ENCODE measurements at places on chromosomes 3 and 15.

- DNase-seq: no peak
These were observed 108.5 kb downstream of the TJP1 start for GRCh38 chr15:29713784-29714183.

DNA sequence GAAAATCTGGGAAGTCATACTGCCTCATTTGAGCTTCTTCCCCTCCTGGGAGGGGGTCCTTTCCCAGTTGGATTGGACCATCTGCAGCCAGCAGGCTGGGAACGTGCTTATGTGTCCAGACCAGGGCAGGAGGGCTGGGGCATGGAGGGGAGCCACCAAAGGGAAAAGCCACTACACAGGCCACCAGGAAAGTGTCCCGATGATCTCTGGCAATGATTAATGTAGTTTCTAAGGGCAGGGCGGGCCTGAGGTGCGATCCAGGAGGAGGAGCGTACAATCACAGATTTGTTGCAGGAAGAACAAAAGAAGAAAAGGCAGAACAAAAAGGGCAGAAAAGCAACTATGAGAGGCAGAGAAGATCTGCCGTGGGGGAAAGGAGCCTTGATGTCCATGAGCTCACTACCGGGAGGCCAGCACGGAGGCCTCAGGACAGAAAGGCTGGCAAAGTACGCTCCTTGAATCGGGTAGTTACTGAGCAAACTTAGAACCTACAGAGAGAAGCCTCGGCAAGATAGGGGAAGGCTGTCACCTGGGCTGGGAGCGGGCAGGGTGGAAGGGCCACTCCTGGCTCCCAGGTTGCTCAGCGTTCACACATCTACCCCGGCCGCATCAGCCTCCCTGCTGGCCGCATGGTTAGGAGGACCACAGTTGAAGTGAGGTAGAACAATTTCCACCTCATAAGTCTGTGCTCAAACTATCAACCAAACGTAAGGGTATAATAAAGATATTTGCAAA, 79.5 kb upstream of the PCSK6 start:
- DNase-seq: no peak

DNA sequence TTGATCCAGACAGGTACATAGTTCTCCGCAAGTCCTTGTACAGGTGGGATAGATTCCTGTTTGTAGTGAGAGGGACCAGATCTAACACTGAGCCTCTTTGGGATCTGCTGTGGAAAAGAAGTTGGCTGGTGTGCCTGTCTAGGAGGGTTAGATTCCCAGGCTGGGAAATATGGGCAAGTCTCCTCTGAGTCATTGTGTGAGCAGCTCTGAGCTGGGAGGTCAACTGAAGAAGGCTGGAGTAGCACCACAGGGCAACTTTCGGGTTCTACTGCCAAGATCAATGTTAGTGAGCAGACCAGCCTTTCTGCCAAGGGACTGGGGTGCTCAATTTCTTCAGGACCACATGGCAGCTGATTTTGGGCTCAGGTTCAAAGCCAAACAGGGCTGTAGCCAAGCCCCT, 33.4 kb downstream of the CLDN1 start:
- DNase-seq: no peak

DNA sequence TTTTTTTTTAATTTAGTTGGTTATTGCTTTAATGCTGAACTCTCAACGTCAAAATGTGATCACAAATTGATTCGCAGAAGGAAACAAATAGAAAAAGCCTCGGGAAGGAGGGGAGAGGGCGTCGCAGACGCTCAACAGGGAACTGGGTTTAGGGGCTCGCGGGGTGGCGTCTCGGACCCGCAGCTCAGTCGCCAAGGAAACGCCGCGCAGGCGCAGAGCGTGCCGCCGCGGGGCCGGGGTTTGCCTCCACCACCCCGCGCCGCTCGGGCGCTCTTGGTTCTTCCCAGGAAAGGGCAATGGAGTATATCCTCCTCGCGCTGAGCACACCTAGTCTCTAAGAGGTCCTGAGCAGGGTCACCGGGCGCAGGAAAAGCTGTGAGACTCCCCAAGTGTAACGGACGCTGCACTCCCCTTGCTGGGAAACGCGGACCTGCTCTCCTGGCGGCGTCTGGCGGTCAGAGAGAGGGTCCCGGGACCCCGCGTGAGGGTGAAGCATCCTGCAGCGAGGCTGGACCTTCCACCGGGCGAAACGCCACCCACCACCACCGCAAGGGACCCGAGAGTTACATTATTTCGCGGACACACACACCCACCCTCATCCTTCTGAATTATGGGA, 753 bp downstream of the PLCH1 start:
- DNase-seq: no peak

GRCh38 chr3:194259982-194260766, 91.0 kb downstream of the CPN2 start:
- DNase-seq: no peak

DNA sequence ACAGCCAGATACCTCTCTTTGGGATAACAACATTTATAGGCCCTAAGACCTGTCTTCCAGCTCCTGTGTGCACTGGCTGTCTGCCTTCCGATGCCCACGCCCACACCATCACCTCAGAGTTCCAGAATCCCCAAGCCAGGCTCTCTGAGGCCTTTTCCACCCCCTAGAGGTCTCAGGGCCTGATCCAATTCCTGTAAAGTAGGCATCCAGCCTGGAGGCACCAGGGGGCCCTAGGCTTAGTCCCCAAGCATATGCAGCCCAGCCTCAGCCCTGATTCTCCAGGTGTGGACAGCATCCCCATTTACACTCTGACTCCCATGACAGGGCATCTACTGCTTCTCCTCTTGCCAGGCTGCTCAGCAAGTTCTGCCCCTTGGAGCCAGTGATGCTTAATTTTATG, 72.7 kb upstream of the CORO2B start:
- DNase-seq: no peak

DNA sequence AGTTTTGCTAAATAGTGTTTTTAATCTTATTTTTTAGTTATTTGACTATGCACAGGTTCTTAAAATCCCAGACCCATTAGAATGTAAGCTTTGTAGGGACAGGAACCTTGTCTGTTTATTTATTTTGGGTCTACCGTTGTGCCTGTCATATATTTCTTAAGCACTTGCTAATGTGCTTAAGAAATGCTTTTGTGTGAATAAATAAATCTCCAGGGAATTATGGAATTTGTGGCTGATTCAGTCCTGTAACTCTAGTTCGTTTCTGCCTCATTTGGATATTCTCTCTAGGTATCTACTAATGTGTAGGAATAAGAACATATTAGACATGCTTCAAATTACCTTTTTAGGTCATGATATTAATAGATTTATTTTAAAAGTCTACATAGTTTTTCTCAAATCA, 161.6 kb downstream of the LPP start:
- no peak for DNase-seq

DNA sequence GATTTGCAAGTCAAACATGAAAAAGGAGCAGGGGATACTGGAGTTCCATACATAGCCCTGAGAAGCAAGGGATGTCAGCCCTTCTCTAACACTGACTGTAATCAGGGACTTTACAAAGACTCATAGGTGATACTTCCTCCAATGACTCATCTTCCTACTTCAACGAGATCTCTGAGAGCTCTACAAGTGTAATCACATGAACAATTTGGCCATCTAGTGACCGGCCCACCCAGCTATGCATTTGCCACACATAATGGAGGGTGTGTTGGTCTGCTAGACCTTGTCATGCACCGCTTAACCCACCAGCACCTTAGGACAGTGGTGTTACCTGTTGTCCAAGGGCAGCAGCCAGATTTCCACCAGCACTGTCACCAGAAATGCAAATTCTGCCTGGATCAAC, 75.3 kb downstream of the NCEH1 start:
- no peak for DNase-seq

DNA sequence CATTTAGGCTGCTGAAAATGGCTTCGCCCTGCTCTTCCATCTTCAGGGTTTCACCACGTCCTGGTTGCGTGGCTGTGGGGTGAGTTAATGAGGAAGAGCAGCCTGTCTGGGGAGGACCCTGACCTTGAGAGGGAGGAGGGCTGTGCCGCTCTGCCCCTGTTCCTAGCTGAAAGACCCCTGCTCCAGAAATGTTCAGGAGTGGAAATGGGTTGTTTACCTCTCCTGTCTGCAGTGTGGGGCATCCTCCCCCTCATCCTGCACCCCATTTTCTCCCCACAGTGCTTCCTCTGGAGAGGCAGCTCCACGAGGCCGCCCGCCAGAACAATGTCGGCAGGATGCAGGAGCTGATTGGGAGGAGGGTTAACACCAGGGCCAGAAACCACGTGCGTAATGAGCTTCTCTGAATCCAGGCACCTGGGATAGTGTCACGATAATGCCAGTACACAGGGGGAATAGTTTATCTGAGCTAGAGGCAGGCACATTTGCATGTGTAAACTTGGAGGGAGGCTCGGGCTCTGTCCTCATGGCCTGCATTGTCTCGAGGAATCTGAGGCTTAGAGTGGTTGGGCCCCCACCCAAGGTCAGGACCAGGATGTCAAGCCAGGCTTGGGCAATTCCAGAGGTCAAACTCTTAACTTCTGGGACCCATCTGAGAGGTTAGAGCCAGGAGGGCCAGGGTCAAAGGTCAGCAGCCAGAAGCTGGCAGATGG, 4.0 kb downstream of the ANKDD1A start:
- no peak for DNase-seq

- DNase-seq: no peak
These were observed 255.3 kb downstream of the RBMS3 start for GRCh38 chr3:29536016-29536758.

DNA sequence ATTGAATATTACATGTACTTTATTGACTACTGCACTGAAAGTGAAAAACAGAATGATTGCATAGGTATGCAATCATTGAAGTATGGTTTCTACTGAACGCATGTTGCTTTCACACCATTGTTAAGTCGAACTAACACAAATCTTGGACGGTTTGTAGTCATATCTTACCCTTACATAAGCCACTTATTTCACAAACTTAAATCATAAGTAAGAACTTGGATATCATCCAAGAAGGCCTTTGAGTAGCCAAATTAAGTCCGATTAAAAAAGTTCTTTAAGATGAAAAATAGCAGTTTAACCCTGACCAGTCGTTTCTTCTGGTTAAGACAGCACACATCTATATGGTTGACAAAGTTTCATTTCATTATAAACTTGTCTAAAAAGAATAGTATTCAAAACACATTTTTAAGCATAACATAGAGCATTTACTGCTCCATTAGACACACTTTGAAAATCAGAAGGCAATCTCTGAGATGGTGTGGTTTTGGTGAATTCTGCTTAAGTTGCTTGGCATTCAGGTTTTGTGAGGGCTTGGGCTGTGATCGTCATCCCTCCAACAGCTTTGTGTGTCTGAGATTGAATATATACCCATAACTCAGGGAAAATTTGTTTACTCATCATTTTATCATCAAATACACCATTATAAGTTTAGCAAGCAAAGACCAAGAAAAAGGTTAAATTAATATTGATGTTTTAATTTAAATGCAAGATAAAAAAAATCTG, 92.2 kb downstream of the NFKBIZ start:
- no peak for DNase-seq

DNA sequence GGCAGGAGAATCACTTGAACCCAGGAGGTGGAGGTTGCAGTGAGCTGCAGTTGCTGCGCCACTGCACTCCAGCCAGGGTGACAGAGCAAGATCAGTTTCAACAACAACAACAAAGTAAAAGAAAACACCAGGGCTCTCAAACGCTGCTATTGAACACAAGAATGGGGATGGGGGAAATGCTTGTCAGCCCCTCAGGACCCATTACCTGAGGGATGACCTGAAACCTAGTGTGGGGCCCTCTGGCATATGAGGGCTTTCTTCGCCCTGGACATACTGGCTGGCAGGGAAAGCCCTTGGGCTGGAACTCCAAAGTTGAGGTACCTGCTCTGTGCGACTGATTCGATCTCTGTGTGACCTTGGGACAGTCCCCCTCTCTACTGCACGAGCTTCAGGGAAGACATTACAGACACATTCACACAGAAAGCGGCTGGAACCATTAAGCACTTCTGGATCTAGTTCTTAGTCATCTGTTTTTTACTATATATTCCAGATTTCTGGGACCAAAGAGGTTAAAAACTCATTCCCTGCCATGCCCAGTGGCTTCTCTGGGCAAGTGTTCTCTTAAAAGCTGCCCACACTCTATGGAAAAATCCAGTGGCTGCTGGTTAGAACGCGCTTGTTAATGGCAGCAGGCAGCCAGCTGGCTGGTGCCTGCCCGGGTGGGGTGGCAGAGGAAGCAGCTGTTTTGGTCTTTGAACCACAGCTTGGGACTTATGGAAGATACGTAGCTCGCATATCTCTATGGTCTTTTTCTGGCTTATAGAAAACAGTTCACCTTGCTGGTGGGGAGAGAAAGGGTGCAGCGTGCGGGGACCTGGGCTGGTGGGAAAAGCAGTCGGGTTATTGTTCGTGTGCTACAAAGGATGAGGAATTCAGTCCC, 57.2 kb downstream of the ATP1B3 start:
- DNase-seq: no peak

- no peak for DNase-seq
These were observed 555.3 kb downstream of the IGSF11 start for GRCh38 chr3:118479376-118479775.

DNA sequence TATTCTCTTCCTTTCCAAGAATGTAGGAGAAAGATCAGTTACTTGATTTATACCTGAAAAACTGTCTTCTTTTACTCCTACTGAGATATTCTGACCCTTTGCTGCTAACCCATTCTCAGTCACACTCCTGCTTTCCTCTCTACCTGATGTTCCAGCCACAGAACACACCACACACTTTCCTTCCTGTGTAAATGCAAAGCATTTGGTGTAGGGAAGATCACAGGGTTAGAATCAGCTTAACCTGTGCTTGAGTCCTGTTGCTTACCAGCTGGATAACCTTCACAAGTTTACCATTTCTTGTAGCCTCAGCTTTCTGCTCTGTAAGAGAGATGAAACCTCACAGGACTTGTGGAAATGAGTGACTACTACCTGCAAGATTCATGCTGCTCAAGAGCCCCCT, 489.8 kb upstream of the GOLIM4 start:
- DNase-seq: no peak

- no peak for DNase-seq
These were observed 1.2 kb downstream of the PRICKLE2 start for GRCh38 chr3:64223791-64224745.

GRCh38 chr15:59260090-59260489, 53.4 kb downstream of the LDHAL6B start:
- DNase-seq: no peak

GRCh38 chr3:9253327-9253726, 3.9 kb upstream of the SRGAP3 start:
- DNase-seq: no peak

DNA sequence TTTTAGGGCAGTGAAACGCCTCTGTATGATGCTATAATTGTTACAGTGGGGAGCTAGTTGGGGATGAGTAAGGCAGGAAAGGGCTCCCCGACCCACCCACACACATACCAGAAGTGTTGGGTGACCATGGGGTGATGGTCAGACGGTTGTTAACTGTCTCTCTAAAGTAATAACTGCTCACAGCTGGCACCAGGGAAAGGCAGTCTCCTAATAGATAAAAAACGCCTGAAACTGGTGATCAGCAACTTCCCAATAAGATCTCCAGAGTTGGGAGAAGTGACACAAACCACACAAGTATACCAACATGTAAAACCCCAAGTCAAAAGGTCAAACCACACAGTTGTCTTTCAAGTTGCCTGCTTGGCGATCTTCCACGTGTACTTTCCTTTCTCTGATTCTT, 346.5 kb upstream of the CNTN4 start:
- no peak for DNase-seq

GRCh38 chr3:138668107-138668506, 59.5 kb downstream of the FAIM start:
- DNase-seq: no peak

GRCh38 chr15:98232761-98233160, 272.3 kb downstream of the ARRDC4 start:
- DNase-seq: no peak

GRCh38 chr15:65834603-65835282, 34.5 kb upstream of the RAB11A start:
- DNase-seq: no peak
